ENCODE measurements at places on chromosomes 2 and 18.
A peak's percentile ranks its signal among the peaks of the same experiment; 100 is the strongest.

GRCh38 chr2:74714691-74715080 lies 60.6 kb downstream of the SEMA4F start:
- peak; percentile 46 for DNase-seq

GRCh38 chr2:231920795-231921194 lies 5.4 kb downstream of the NPPC start:
- no peak for DNase-seq

DNA sequence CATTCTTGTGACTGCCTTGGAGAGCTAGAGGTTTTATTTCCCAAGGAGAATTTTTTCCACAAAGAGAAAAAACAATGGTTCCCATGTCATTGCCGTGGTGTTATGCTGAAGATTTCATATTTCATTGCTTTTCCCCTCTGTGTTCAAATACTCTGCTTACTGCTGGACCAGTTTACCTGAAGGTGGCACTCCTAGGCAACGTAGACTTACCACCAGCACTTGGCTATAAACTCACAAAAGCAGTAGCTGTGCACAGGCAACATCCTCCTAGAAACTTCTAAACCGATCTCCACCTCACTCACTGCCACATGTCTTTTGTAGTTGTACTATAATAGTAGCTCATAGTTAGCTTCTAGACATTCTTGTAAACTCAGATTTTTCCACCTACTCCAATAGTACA lies 1319.7 kb upstream of the CRIM1 start:
- DNase-seq: no peak

DNA sequence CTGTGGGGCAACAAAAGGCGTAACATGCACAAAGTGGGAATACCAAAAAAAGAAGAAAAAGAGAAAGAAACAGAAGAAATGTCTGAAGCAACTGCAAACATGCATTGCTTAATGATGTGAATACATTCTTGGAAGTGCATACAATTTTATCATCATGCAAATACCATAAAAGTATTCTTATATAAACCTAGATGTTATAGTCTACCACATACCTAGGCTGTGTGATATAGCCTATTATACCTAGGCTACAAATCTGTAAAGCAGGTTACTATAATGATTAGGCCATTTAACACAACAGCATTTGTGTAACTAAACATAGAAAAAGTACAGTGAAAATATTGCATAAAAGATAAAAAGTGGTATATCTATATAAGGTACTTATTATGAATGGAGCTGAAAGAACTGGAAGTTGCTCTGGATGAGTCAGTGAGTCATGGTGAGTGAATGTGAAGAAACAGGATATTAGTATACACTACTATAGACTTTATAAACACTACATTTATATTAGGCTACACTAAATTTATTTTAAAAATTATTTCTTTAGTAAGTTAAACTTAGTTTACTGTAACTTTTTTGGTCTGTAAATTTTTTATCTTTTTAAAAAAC lies 319.4 kb upstream of the KCNH7 start:
- DNase-seq: no peak

GRCh38 chr18:76613053-76613754 lies 118.2 kb upstream of the ZNF516 start:
- DNase-seq: peak; percentile 7

GRCh38 chr2:239064891-239065290 lies 217.0 kb downstream of the TWIST2 start:
- no peak for DNase-seq

- no peak for DNase-seq
These were observed 1.9 kb downstream of the AGFG1 start for GRCh38 chr2:227473806-227474205.

GRCh38 chr2:31208240-31208639 lies 9.1 kb downstream of the CAPN14 start:
- no peak for DNase-seq
